Bronchial epithelial cell (primary cell): ENCODE measurements at places on chromosomes 1 and 21.

GRCh38 chr1:3149277-3149676, 80.3 kb downstream of the PRDM16 start:
- no peak for DNase-seq

- no peak for DNase-seq
These were observed 10.5 kb downstream of the S100A7A start for GRCh38 chr1:153426809-153427208.

DNA sequence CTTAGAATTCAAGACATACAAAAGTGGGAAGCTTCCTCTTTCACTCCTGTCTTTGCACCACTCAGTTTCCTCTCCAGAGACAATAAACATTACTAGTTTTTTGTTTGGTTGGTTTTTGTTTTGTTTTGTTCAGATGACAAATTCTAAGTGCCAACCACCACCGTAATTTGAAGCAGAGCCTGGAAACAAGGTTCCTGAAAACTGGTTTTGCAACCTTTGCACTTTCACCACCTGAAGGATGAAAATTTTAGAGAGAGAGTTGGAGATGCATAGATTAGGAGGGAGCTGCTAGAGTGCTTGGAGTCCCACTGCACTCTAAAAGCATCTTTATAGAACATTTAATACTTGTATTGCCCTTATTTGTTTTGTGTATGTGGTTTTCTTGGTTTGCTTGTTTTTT, 20.2 kb upstream of the MGST3 start:
- peak; percentile 14 for DNase-seq

GRCh38 chr1:159942632-159943277, 2.7 kb downstream of the IGSF9 start:
- no peak for DNase-seq

- DNase-seq = peak; percentile 94
These were observed 72.4 kb upstream of the BCAR3 start for GRCh38 chr1:93753791-93754763.

DNA sequence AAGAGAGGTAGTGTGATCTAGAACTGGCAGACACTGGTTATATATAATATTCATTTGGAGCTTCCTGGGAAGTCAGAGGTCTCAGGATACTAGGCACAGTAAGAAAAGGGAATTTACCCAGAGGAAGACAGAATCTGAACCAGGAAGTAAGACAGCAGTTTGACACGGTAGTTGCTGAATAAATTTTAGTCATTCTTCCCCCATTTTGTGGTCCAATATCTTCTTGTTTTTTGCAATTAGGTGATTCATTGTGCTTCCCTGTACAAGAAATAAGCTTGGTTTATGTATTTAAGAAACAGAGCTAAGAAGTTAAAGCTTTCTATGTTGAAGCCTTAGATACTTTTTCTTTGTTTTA, 1.3 kb downstream of the TMEM167B start:
- peak; percentile 82 for DNase-seq

DNA sequence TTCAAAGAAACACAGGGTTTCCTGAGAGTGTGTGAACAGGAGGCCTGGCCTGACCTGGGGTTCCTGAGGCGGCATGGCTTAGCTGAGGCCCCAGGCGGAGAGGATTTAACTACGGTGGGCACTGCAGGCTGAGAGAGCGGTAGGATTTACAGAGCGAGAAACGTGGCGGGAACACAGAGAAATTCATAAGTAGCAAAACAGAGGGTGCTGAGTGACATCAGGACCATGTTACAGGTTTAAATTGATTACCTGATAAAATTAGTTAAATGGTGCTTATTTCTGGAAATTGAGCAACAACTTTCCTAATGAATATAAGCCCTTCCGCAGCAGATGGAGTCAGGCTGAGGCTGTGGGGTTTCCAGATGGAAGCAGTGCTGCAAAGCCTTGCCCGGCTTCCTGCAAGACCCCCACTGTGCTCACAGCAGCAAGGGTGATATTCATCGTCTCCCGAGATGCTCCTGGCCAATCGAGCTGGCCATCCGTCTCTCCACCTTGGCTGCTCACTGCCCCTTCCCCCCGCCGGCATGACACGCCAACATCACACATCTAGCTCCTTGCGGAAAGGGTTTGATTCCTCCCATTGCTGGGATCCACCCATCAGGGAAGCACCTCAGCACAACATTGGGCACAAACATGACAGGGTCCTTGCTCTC, 69.4 kb upstream of the MORC3 start:
- no peak for DNase-seq

- peak; percentile 30 for DNase-seq
These were observed 210.3 kb downstream of the SETD4 start for GRCh38 chr21:35850029-35850428.

DNA sequence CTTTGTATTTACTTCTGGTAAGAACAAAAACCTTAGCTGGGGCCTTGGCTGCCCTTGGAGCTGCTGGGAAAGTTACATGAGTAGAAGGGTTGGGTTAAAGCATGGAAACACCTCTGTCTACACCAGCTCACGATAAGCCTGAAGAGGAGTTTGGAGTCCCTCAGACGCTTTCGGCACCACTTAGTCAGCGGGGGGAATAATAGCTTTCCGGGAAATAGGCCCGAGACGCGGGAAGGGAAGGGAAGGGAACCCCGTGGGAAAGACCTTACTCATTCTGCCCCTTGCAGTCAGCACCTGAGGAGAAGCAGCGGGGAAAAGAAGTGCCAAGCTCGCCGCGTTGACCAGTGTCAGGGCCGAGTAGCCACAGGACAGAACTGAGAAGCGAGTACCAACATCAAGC, 66.4 kb upstream of the PDE9A start:
- DNase-seq = no peak
